Activated CD8-positive, alpha-beta memory T cell treated with anti-CD3 and anti-CD28 coated beads, Interleukin-2, amount 10 ng/mL, durations not matched to agents 7 days and 5 days (primary cell): ENCODE measurements at places on chromosomes 16 and 17. TPM values are rescaled to one million over a fixed set of nuclear protein-coding genes. Genes with fewer than 3 reads are reported as not detected.

DNA sequence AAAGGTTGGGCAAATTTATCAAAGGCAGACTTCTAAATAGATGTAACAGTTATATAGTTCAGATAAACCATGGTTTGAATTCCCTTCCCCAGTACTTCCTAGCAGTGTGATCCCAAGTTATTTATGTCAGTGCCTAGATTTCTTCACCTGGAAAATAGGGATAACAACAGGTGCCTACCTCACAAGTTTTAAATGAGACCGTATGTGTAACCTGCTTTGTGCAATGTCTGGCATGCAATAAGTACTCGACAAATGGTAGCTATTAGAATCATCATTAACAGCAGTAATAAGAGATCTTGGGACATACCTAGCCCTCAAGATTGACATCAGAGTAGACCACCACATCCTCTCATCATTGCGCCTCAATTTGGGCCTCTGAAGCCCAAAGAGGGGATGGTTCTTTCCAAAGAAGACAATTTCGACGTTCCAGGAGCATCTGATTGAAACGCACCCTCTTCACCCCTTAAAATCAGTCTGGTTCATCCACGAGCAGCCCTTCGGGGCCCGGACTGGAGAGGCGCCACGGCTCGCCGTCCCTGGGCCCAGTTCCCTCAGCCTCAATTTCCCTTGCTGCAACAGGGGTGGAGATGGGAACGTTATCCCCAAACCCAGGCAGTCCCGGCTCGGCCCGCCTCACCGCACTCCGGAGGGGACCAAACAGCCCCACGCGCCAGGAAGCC, 541 bp downstream of the ACACA start:
- peaks cover 42% of the 10 kb centered on the region for H3K36me3 ChIP-seq
- no peak for DNase-seq
- H3K27ac ChIP-seq: peak overlapping the region; percentile 97
- H3K4me1 ChIP-seq: peaks cover 52% of the 10 kb centered on the region

Gene PYY
- not detected for total RNA-seq

DNA sequence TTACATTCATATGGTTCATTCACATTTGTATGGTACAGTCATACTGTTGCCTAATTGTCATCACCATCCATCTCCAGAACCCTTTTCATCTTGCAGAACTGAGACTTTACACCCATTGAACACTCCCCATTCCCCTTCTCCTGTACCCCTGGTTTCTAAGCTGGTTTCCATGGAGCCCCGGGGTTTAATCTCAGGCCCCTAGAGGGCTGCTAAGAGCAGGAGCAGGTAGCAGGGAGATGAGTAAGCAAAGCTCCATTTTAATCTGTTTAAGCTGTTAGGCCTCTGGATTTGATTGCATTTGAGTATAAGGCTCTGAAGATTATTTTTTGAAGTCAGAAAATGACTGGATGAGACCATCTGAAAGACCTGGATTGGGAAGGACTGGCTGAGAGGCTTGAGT, 68.5 kb upstream of the RPL38 start:
- no peak overlapping the region for H3K4me3 ChIP-seq
- H3K4me1 ChIP-seq: no peaks in the 10 kb centered on the region
- H3K27me3 ChIP-seq: peaks cover 22% of the 10 kb centered on the region
- no peak overlapping the region for H3K27ac ChIP-seq

GRCh38 chr17:29165800-29166506, 14.2 kb downstream of the MYO18A start:
- H3K27ac ChIP-seq: no peak overlapping the region
- no peak overlapping the region for H3K4me3 ChIP-seq
- no peaks in the 10 kb centered on the region for H3K4me1 ChIP-seq
- H3K36me3 ChIP-seq: peaks cover 2% of the 10 kb centered on the region
- no peaks in the 10 kb centered on the region for H3K27me3 ChIP-seq

DNA sequence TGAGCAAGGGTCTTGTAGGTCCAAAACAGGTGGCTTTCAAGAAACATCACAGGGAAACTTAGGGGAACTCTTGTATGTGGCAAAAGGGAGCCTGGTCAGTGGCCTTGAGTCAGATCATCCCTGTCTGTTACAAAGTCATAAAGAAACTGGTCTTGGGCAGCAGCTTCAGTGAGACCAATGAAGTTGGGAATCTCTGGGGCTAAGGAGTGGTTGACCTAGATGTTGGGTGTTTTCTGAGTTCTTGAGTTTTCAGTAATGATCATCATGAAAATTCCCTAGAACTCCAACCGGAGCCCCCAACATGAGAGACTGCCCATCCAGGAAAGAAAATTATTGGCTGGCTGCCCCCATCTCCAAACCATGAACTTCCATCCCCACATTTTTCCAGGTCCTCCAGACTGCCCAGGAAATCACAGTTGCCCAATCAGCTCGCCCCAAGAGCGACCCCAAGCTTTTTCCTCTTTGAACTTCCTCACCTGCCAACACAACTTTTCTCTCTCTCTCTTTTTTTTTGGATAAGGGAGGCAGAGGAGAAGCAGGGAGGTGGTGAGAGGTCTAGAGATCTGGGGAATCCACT, 3.9 kb downstream of the CCR7 start:
- H3K4me3 ChIP-seq: peak overlapping the region; percentile 77
- H3K4me1 ChIP-seq: peaks cover 92% of the 10 kb centered on the region
- DNase-seq: no peak
- H3K27ac ChIP-seq: peak overlapping the region; percentile 93
- peaks cover 49% of the 10 kb centered on the region for H3K36me3 ChIP-seq

GRCh38 chr17:66018786-66019185, 173.1 kb downstream of the CEP112 start:
- H3K27ac ChIP-seq: no peak overlapping the region
- H3K27me3 ChIP-seq: no peaks in the 10 kb centered on the region
- no peaks in the 10 kb centered on the region for H3K36me3 ChIP-seq
- H3K4me1 ChIP-seq: no peaks in the 10 kb centered on the region
- H3K4me3 ChIP-seq: no peak overlapping the region

GRCh38 chr16:11133344-11133943, 122.6 kb downstream of the SOCS1 start:
- H3K27ac ChIP-seq: no peak overlapping the region
- H3K27me3 ChIP-seq: no peaks in the 10 kb centered on the region

- H3K4me1 ChIP-seq: peaks cover 5% of the 10 kb centered on the region
- no peak overlapping the region for H3K4me3 ChIP-seq
- peaks cover 54% of the 10 kb centered on the region for H3K27me3 ChIP-seq
- H3K36me3 ChIP-seq: no peaks in the 10 kb centered on the region
These were observed 8.3 kb upstream of the PSMD3 start for GRCh38 chr17:39972271-39972670.

Gene TTYH2
- 7.1 TPM for total RNA-seq
